Vein endothelial cell (primary cell): ENCODE measurements at places on chromosomes 11 and 22. TPM values are rescaled to one million over a fixed set of nuclear protein-coding genes. Genes with fewer than 3 reads are reported as not detected.

Gene FGF3
- not detected in 2 replicates for total RNA-seq

Gene CWC15
- 36.6 and 43.3 TPM in 2 replicates for total RNA-seq

Gene TAF6L
- total RNA-seq, result 19.9 and 20.9 TPM in 2 replicates

Gene LUZP2
- total RNA-seq, result under 0.01 TPM in 1 of 2 replicates, not detected in the other

Gene SLC6A5
- total RNA-seq, result not detected in 2 replicates

Gene TRIM34
- total RNA-seq, result 11.3 and 13.1 TPM in 2 replicates

Gene OLFML1
- not detected in 2 replicates for total RNA-seq

Gene KCNQ1
- total RNA-seq, result under 0.01 TPM in 1 of 2 replicates, not detected in the other

Gene SPDYC
- not detected in 2 replicates for total RNA-seq

Gene KRTAP5-8
- not detected in 2 replicates for total RNA-seq

Gene SLC37A2
- 0.98 and 2.7 TPM in 2 replicates for total RNA-seq

Gene SAA4
- total RNA-seq, result not detected in 2 replicates

Gene GPHA2
- total RNA-seq, result not detected in 2 replicates

Gene TBX10
- total RNA-seq, result not detected in 2 replicates

Gene SYT7
- total RNA-seq, result 0.10 and 2.0 TPM in 2 replicates

Gene FXYD2
- total RNA-seq, result under 0.01 and 2.3 TPM in 2 replicates

Gene RCOR2
- total RNA-seq, result 0.29 and 0.98 TPM in 2 replicates

Gene GRIA4
- not detected in 2 replicates for total RNA-seq

Gene PLAAT5
- total RNA-seq, result not detected in 2 replicates

Gene CHRM1
- not detected in 2 replicates for total RNA-seq

Gene NEFH
- 0.86 and 0.98 TPM in 2 replicates for total RNA-seq

Gene WNT7B
- total RNA-seq, result not detected in 2 replicates

Gene ARHGAP8
- 0.33 and 0.38 TPM in 2 replicates for total RNA-seq

Gene SCN4B
- total RNA-seq, result under 0.01 TPM in 2 replicates

Gene MMP7
- total RNA-seq, result 0.76 and 1.6 TPM in 2 replicates

Gene SF3B2
- 173 and 231 TPM in 2 replicates for total RNA-seq

Gene NCR3LG1
- 8.5 and 12.3 TPM in 2 replicates for total RNA-seq

Gene GSC2
- total RNA-seq, result not detected in 2 replicates

Gene PARVB
- total RNA-seq, result 104 and 140 TPM in 2 replicates

Gene POTEH
- total RNA-seq, result not detected in 2 replicates
